NCI-H226 (cell line): ENCODE measurements at places on chromosomes 13 and 19.

- no peak for DNase-seq
These were observed 95.0 kb upstream of the STARD13 start for GRCh38 chr13:33380487-33381079.

GRCh38 chr19:38208571-38208970 is 15.5 kb downstream of the DPF1 start:
- DNase-seq = no peak

- DNase-seq = no peak
These were observed 823 bp downstream of the DOCK6 start for GRCh38 chr19:11261431-11261970.

GRCh38 chr13:76697288-76697687 is 188.9 kb downstream of the KCTD12 start:
- no peak for DNase-seq

DNA sequence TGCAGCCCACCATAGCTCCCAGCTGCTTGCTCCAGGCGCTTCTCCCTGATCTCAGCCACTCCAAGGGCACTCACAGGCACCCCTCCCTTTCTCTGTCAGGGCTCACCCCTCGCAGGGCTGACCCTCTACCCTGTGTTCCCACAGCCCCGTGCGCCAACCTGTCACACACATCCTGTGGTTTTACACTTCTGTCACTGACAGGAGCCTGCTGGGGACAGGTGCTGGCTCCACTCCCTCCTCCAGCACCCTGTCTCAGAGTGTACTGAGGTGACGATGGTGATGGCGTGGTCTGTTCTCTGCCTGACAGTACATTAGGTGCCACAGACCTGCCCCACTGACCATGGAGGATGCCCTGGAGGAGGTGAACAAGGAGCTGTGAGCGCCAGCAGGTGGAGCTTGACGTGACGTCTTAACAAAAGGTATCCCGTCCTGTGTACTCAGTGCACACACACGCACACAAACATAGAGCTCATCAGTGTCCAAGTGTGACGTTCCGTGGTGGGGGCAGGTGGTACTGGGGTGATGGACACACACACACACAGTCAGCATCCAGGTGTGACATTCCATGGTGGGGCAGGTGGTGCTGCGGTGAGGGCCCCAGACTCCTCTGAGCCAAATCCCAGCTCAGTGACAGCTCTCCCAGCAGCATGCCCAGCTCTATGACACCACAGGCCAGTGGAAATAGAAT is 20.9 kb downstream of the C19orf44 start:
- DNase-seq = no peak

DNA sequence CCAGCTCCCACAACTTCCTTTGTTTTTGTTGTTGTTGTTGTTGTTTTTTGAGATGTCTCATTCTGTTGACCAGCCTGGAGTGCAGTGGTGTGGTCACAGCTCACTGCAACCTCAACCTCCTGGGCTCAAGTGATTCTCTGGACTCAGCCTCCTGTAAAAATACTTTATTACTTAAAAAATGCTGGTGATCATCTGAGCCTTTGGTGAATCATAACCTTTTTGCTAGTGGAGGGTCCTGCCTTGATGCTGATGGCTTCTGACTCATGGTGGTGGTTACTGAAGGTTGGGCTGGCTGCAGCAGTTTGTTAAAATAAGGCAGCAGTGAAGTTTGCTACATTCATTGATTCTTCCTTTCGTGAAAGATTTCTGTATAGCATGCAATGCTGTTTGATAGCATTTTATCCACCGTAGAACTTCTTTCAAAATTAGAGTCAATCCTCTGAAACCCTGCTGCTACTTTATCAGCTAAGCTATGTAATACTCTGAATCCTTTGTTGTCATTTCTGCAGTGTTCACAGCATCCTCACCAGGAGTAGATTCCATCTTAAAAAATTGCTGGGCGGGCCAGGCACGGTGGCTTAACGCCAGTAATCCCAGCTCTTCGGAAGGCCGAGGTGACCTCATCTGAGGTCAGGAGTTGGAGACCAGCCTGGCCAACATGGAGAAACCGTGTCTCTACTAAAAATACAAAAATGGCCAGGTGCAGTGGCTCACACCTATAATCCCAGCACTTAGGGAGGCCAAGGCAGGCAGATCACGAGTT is 18.0 kb downstream of the ARHGAP35 start:
- DNase-seq = peak; percentile 73

DNA sequence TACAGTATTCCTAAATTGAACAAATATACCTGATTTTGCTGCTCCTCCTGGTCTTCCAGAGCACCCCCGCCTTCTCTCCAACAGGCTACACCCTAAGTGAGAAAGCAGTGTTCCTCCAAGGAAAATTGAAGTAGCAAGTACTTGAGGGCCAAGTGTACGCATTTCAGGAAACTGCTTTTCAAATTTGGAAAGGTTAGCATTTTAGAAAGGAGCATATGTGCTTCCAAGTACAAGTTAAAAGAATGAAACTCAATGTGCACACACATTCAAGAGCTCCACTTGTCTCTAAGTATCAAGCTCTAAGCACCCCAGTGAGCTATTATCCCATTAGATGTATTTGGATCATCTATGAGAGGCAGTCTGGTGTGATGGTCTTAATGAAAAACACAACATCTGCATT is 25.8 kb downstream of the LHFPL6 start:
- DNase-seq = no peak

- no peak for DNase-seq
These were observed 4.7 kb downstream of the CCDC8 start for GRCh38 chr19:46408664-46409039.

DNA sequence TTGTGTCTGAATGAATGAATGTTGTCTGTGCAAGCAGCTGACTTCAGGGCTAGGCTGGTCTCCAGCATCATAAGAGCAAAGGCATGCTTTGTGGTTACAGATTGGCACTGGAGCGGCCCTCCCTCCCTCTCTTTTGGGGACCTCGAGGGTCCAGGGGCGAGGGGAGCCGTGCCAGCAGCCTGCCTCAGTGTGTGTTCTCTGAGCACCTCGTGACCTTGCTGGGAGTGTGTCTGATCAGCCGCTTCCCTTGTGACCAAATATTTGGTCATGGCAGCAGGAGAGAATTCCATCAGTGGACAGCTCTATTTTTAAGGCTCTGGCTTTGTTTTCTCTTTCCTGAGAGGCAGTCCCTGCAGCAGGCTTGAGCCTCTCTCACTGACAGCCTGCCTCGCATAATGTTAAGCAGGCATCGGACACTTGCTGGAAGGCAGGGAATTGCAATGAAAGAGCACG is 329.7 kb downstream of the UQCRFS1 start:
- no peak for DNase-seq

GRCh38 chr19:47437500-47437899 is 18.2 kb upstream of the MEIS3 start:
- no peak for DNase-seq

- DNase-seq = no peak
These were observed 4.8 kb downstream of the RUBCNL start for GRCh38 chr13:46382224-46382623.

GRCh38 chr13:59747529-59747928 is 416.2 kb downstream of the DIAPH3 start:
- no peak for DNase-seq

DNA sequence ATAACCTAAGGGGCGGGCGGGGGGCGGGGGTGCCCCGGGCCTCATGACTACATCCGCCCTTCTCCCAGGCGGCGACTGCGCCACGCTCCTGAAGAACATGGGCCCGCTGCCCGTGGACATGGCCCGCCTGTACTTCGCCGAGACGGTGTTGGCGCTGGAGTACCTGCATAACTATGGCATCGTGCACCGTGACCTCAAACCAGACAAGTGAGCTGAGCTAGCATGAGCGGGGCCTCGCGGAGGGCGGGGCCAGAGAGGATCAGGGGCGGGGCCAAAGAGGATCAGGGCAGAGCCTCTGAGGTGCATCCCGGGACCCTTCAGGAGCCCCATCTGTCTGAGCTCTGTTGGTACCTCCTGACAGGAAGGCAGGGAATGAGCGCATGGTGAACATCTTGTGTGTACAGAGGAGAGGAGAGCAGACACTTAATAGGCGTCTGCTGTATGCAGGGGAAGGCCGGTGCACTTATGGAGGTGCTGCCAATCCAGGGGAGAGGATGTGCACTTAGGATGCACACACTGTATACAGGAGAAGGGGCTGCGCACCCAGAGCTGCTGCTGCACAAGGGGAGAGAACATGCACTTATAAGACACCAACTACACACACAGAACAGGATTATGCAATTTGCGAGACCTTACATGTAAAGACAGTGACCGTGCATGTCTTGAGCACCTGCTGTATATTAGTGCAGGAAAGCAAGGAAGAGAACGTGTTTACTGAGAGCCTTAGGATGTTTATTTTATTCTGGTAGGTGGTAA is 20.9 kb upstream of the PIK3R2 start:
- no peak for DNase-seq

DNA sequence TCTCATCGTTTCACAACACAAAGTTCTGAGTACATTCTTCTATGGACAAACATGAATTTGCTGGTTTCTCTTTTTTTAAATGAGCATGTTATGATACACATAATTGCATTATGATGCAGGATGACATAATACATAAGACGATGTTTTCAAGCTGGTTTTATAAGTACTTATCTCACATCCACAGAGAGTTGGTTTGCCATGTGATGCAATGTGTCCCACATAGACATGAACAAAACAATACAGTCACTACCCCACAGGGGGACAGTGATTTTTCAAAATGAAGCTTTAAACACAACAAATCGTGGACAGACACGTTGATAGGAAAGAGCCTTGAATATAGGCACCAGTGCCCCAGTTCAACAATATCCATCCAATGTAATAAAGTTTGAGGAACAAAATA is 447.1 kb downstream of the KLF12 start:
- no peak for DNase-seq

DNA sequence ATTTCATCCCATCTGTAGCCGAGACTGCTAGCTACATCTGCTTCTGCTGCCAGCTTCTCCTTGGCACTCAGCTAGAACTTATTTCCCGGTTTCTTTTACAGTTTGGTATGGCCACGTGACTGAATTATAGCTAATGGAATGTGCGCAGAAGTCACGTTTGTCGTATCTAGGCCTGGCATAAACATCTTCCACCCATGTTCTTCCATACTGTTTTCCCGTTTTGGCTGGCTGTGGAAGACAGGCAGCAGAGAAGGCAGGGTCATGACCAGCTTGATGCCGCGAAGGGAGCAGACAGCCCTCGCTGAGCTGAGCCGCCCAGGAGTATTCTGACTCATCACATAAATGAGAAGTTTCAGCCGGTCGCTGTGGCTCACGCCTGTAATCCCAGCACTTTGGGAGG is 186.7 kb downstream of the RFC3 start:
- DNase-seq = no peak

- no peak for DNase-seq
These were observed 31.8 kb upstream of the RFXAP start for GRCh38 chr13:36787181-36787580.

DNA sequence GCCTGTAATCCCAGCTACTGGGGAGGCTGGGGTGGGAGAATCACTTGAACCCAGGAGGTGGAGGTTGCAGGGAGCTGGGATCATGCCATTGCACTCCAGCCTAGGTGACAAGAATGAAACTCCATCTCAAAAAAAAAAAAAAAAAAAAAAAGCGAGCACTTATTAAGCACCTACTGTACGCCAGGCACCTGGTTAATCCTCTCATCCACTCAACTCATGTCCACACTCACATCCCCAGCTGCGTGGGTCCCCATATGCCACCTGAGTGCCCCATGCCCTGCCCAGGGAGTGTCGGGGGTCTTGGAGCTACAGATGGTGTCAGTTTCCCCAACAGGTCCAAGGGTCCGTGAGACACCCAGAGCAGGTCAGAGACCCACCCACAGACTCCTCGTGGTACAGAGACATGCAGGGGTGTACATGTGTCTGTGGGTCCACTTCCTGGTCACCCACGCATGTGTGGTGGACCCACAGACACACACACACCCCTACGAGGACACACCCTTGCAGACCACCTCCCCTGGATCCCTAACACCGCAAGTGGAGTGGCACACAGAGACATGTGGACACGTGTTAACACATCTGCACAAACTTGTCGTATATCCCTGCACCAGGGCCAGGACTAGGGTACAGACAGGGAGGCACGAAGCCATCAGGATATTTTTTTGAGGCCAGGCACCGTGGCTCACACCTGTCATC is 3.5 kb downstream of the INSL3 start:
- DNase-seq = no peak

GRCh38 chr19:48735031-48735615 is 5.3 kb downstream of the RASIP1 start:
- no peak for DNase-seq

- DNase-seq = no peak
These were observed 28.5 kb upstream of the PLEKHF1 start for GRCh38 chr19:29636553-29637360.
